HCT116 (cell line): ENCODE measurements at places on chromosomes 5 and 9. TPM values are rescaled to one million over a fixed set of nuclear protein-coding genes. Genes with fewer than 3 reads are reported as not detected.

DNA sequence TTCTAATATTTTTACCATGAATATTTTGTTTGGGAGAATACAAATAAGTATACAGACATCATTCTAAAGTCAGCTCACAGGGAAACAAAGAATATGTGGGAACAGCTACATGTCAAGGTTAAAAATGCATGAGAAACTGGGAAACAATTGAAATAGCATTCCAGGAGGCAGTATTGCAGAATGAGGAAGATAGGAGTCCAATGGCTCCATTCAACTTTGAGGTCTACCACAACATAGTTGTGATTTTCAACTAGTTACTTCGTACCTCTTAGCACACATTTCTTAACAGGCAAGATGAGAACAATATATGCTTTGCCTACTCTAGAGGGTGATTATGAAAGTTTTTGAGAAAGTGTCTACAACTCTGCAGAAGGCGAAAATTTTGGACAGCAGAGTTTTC, 35.2 kb upstream of the CAST start:
- no peak overlapping the region for H3K27ac ChIP-seq
- peaks cover 12% of the 10 kb centered on the region for H3K4me1 ChIP-seq
- H3K27me3 ChIP-seq = no peaks in the 10 kb centered on the region
- H3K4me3 ChIP-seq = no peak overlapping the region

DNA sequence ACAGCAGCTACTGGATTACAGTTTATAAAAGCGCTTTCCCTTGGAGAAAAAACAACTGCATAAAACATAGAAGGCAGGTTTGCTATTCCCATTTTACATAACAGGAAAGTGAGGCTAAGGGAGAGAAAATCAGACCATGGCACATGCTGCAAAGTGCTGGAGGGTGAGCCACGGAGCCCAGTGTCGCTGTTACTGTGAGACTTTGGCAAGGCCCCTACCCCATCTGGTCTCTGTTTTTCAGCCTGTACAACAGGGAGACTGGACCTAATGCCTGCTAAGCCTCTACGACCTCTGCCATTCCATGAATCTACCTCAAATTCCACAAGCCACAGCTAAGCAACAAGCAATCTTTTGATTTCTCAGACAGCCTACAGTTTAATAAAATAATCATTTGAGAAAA, 139.2 kb downstream of the GABBR2 start:
- no peak for DNase-seq
- H3K27ac ChIP-seq = no peak overlapping the region
- H3K4me3 ChIP-seq = no peak overlapping the region
- H3K36me3 ChIP-seq = no peaks in the 10 kb centered on the region
- no peaks in the 10 kb centered on the region for H3K4me1 ChIP-seq

GRCh38 chr9:91422758-91423711, 597 bp downstream of the NFIL3 start:
- no peak for DNase-seq
- peak overlapping the region; percentile 63 for H3K27ac ChIP-seq
- H3K27me3 ChIP-seq = no peaks in the 10 kb centered on the region
- H3K4me3 ChIP-seq = peak overlapping the region; percentile 92
- H3K36me3 ChIP-seq = no peaks in the 10 kb centered on the region

GRCh38 chr5:74535926-74536325, 104.6 kb downstream of the ENC1 start:
- H3K27ac ChIP-seq = no peak overlapping the region
- H3K27me3 ChIP-seq = no peaks in the 10 kb centered on the region
- no peaks in the 10 kb centered on the region for H3K36me3 ChIP-seq
- peaks cover 2% of the 10 kb centered on the region; the same call in 1 of the 2 replicates for H3K4me1 ChIP-seq
- H3K4me3 ChIP-seq = no peak overlapping the region

GRCh38 chr9:134213881-134214341, 49.5 kb upstream of the RNU6ATAC start:
- no peak overlapping the region for H3K4me3 ChIP-seq
- no peak for DNase-seq
- no peaks in the 10 kb centered on the region for H3K36me3 ChIP-seq
- H3K4me1 ChIP-seq = no peaks in the 10 kb centered on the region
- H3K27ac ChIP-seq = no peak overlapping the region

- H3K36me3 ChIP-seq = no peaks in the 10 kb centered on the region
- H3K4me3 ChIP-seq = no peak overlapping the region
- H3K4me1 ChIP-seq = no peaks in the 10 kb centered on the region; the same call in 1 of the 2 replicates
- DNase-seq = no peak
- no peak overlapping the region for H3K27ac ChIP-seq
Measured at GRCh38 chr9:87425202-87425601, 72.5 kb upstream of the DAPK1 start.

DNA sequence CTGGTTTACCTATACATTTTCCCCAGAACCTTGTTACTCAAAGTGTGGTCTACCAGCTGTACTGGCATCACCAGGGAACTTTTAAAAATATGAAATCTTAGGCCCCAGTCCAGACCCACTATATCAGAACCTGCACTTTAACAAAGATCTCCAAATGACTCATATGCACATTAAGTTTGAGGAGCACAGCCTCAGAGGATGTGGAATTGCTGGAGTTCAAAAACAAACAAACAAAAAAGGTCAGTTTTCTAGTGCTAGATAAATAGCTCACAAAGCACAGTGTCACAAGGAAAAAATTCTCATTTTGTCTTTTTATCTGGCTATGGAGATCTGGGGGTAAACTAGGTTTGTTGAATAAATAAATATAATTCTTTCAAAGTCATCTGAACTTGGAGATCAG, 68.9 kb upstream of the ANKRD55 start:
- H3K27ac ChIP-seq = no peak overlapping the region
- no peak overlapping the region for H3K4me3 ChIP-seq

GRCh38 chr9:121708768-121709488, 57.5 kb downstream of the DAB2IP start:
- no peak overlapping the region for H3K4me3 ChIP-seq
- H3K27me3 ChIP-seq = no peaks in the 10 kb centered on the region

- H3K4me1 ChIP-seq = no peaks in the 10 kb centered on the region
- no peak overlapping the region for H3K4me3 ChIP-seq
- DNase-seq = no peak
- H3K36me3 ChIP-seq = no peaks in the 10 kb centered on the region
Measured at GRCh38 chr5:178428341-178429155, 161.6 kb downstream of the COL23A1 start.

GRCh38 chr9:33285502-33285901, 4.8 kb upstream of the NFX1 start:
- H3K27me3 ChIP-seq = no peaks in the 10 kb centered on the region
- no peak overlapping the region for H3K27ac ChIP-seq
- no peak for DNase-seq
- H3K36me3 ChIP-seq = peaks cover 10% of the 10 kb centered on the region

NSG2 gene
- not detected for total RNA-seq

ANKS6 gene
- total RNA-seq = 39.2 TPM

TMEM8B gene
- total RNA-seq = 7.2 TPM

SLC36A1 gene
- 7.4 TPM for total RNA-seq

TERT gene
- 6.9 TPM for total RNA-seq
